ENCODE measurements at places on chromosomes 1 and 21.

DNA sequence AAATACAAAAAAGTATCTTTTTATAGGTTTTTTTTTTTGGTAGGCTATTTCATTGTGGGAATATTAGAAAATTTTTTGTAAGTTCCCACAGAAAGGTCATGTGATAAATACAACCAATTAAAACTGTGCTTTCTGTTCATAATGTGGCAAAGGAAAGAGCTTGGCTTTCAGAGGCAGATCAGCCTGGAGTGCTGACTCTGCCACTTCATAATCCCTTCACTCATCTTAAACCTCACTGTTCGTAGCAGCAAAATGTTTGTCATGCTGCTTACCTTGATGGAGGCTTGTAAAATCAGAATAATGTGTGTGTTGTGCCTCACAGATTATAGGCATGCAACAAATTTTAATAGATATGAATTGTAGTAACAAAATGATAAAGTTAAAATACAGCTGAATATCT lies 176.8 kb downstream of the ZP4 start:
- DNase-seq: no peak

GRCh38 chr1:43606624-43607023 lies 43.3 kb upstream of the KDM4A start:
- no peak for DNase-seq

DNA sequence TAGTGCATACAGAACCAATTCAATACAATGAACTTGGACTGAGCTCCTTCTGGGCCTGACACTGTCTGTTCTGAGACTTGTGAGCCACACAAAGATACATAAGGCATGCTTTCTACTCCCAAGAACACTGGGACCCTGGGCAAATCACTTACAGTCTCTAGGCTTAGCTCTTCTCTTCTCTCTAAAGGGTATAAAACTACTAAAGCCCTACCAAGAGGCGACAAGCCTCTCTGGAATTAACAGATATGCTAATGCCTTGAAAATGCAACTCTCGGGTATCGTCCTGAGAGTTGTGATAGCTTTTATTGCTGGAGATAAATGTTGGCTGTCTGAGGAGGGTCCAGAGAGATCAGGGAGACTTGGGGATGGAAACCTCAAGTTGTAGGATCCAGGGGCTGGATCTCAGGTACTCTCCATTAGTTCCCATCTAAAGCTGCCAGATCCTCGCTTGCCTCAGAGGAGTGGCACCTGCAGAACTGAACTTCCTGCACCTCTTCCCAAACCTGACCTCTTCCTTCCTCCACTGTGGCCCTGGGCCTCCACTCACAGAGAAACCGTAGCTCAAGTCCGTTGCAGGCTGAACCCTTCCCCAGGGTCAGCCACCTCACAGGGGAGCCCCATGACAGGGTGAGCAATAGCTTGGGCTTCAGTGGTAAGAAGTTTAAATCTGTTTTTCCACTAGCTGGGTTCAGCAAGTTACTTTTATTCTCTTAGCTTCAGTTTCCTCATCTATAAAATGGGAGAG lies 11.5 kb upstream of the CFAP45 start:
- DNase-seq: no peak

- DNase-seq: no peak
These were observed 19.2 kb upstream of the PEF1 start for GRCh38 chr1:31663622-31664452.

DNA sequence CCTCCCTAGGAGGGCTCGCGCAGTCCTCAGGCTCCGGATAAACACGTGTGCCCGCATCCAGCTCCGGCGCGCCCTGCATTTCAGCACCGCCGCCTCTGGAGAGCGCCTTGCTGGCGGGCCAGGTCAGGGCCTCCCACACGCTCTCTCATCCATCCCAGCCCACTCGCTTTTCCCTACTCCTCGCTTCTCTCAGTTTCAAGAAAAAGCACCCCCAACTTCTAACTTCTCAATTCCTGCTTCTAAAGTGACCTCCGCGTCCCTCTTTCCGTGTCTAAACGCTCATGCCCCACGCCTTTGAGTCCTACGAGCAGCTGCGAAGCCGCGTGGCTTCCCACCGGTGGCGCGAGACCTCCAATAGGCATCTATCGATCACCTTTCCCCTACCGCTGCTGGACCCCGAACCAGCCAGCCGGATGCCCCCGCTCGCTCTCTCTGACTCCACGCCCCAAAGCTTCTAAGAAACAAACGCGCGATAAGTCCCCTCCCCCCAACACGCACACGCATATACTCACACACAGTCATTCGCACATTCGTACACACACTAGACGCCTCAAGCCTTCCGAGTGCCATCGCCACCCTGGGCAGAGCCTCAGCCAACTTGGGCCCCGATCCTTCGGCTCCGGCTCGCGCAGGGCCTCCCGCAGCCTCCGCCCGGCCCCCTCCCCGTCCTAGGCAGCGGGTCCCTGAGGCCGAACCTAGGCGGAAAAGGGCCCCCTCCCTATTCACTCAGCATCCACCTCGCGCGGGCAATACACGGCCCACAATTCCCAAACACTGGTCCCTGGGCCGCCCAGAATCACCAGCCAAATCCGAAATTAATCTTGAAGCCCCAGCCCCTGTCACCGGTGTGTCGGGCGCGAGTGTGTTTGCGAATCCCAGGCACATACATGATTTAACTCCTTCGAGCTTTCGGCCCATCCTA lies 1.1 kb downstream of the NMNAT2 start:
- no peak for DNase-seq

DNA sequence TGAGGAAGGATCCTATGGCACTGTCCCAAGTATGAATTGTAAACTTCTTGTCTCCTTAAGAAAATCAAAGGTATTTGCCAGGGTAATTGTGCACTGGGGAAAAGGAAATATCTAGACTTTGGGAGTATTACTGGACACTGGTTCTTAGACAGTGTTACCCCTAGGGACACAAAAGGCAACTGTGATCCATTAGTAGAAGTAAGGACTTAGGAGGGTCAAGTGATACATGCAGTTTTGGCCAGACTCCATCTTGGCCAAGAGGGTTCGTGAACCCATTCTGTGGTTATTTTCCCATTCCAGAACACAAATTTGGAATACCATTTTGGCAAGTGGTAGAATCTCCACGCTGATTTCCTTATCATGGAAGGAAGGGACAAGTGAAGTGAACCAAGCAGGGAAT lies 98.1 kb downstream of the TM2D1 start:
- DNase-seq: no peak

DNA sequence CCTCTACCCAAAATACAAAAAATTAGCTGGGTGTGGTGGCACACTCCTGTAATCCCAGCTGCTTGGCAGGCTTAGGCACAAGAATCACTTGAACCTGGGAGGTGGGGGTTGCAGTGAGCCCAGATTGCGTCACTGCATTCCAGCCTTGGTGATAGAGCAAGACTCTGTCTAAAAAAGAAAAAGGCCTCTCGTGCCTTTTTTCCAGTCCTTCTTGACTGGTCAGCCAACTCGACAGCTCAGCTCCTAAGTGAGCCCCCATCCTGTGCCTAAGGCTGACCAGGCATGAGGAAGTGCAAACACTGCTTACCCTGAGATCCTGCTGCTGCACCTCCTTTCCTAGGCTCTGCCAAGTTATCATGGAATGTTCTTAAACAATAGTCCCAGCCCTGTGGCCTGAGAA lies 10.1 kb upstream of the PROK1 start:
- DNase-seq: no peak

Data from cortex of kidney (tissue), 1 donor.